HT1080 (cell line): ENCODE measurements at places on chromosomes 4 and X.
A peak's percentile ranks its signal among the peaks of the same experiment; 100 is the strongest.

DNA sequence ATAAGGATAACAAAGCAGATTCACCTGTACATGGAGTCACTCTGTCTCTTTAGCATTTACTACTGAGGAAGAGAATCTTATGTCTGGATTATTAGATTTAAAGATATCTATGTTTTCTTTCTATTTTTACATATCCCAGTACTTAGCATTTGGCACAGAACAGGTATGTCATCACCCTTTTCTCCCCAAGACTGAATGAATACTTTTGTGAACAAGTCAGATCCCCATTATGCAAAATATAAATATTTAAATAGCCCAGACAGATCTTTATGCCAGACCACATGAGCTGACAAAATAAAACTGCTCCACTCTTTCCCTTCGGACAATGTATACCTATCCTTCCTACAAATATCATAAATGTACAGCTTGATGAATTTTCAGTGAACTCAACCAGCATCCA, 94.5 kb downstream of the CASK start:
- no peak for DNase-seq

GRCh38 chrX:20042221-20042620, 51.4 kb upstream of the BCLAF3 start:
- peak; percentile 4 for DNase-seq

DNA sequence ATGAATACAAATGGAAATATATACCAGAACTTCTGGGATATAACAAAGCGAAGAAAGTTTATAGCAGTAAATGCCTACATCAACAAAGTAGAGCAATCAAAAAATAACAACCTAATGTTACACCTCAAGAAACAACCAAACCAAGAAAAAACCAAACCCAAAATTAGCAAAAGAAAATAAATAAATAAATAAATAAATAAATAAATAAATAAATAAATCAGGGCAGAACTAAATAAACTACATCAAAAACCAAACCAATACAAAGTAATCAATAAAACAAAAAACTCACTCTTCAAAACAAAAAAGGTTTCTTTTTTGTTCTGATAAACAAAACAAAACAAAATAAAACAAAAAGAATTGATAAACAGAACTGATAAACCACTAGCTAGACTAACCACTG, 88.4 kb upstream of the SPIN4 start:
- DNase-seq = no peak

DNA sequence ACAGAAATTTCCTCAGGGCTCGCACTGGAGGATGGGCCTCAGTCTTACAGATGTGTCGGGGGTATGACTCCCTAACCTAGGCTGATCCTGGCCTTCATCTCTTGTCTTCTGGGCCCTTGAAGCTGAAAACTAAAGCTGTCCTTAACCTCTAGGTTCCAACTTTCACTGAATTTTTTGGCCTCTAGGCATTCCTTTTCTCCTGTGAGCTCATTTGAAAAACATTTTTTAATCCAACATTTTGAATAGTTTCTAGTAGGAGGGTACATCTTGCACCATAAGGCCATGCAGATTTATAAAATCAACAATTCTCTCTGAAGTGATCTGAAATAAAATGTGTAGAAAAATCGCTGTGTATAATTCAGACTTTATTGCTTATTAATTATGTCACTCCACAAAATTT, 19.7 kb downstream of the RWDD4 start:
- DNase-seq = no peak

GRCh38 chr4:77251751-77252150, 94.7 kb downstream of the CCNG2 start:
- DNase-seq = no peak

GRCh38 chr4:140448162-140448561, 20.7 kb upstream of the CLGN start:
- no peak for DNase-seq

GRCh38 chrX:109268340-109268739, 213.5 kb downstream of the GUCY2F start:
- DNase-seq = no peak
